ENCODE measurements at places on chromosomes 6 and 20.

DNA sequence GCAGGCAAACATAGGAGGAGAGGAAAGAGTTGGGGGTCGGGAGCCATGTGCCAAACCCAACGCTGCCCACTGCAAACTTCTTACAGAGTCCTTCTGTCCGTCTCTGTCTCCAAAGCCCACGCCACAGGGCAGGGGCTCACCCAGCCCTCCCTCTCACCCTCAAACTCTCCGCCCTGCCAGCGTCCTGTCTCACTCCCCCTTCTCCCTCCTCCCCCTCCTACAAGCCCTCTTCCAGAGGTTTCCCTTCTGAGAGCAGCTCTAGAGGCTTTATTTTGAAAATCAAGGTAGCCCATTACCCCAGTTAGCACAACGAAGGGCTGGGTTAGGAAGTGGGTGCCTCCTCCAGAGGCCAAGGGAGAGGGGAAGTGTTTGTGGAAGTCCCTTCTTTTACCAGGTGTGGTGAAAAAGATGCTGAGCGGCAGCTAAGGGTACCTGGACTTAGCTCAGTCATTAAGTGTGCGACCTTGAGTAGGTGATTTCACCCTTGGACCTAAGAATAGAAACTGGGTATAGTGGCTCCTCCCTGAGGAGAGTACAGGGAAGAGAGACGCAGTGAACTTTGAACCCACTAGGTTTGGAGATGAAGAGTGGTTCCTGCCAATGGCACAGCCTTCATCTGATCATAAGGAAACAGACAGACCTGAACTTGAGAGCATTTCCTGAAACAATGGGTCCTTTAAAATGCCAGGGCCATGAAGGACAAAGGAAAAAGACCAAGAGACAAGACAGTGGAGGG lies 123.8 kb downstream of the BANF2 start:
- no peak for DNase-seq

DNA sequence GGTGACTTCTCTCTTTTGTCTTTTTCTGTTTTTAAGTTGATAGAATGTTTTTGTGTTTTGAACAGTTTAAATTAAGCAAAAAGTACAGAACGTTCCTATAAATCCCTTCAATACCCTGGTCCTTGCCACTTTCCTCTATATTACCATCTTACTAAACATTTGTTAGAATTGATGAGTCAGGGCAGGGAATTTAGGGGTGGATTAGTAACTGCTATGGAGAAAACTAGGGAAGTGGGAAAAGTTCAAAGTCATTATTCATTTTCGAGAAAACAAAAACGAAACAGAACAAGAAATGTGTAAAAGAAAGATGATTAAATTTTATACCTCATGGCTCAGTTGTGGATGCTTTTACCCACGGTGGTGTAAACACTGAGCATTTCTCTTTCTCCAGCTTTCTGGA lies 240.4 kb upstream of the SULF2 start:
- peak; percentile 28 for DNase-seq

GRCh38 chr6:73965539-73966029 lies 269.6 kb downstream of the CD109 start:
- DNase-seq, result no peak

DNA sequence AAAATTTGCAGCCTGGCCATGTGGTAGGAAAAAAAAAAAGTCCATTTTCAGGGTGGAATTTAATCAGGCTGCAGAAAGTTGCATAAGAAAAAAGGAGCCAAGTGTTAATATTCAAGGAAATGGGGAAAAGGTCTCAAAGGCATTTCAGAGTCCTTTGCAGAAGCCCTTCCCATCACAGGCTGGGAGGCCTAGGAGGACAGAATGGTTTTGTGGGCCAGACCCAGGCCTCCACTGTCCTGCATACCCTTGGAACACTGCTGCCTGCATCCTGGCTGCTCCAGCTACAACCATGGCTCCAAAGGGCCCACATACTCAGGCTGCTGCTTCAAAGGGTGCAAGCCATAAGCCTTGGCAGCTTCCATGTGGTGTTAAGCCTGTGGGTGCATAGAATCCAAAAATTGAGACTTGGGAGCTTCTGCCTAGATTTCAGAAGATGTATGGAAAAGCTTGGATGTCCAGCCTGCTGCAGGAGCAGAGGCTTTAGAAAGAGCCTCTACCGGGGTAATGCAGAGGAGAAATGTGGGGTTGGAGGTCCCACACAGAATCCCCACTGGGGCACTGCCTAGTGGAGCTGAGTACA lies 239.0 kb upstream of the STXBP5 start:
- no peak for DNase-seq

DNA sequence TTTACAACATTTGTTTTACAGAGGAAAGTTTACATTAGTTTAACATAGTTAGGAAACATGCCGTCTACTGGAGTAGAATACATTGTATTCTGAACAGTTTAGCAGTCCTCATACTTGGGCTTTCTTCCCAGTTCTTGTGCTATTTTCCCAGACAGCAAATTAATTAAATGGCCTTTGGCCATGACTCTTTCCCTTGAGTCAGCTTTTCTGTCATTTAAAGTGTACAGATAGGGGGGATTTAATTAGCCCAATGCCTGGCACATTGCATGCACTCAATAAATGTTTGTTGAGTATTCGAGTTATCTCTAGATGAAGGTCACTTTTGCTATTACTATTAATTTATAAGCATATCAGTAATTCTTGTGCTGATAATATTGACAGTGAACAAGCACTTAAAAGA lies 1.6 kb downstream of the TMEM244 start:
- DNase-seq, result no peak

GRCh38 chr6:75488033-75488432 lies 5.6 kb downstream of the FILIP1 start:
- DNase-seq, result no peak

GRCh38 chr6:133855991-133856370 lies 32.9 kb upstream of the TCF21 start:
- DNase-seq, result no peak

DNA sequence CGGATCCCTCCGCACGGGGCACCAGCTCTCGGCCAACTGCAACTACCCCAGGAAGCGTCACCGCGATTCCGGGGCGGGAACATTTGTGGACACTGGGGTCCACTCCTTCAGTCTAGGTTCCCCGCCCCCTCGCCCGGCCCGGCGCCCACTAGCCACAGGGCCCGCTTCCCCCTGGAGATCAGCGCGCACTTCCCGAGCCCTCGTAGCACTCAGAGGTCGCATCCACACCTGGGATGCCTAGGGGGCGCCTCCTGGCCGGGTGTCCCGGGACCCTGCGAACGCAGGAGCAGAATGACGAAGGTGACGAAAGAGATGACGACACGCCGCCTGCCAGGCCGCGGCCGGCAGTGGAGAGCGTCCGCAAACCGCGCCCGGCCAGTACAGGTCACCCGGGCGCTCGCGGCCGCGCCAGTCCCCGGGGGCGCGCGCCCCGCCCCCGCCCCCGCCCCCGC lies 309 bp upstream of the AIG1 start:
- DNase-seq, result peak; percentile 75

All from inflammatory macrophage treated with lipopolysaccharide for 4 hours (primary cell).